Right lobe of liver (tissue), 6 donors: ENCODE measurements at places on chromosomes 6 and 20.
A peak's percentile ranks its signal among the peaks of the same experiment; 100 is the strongest.

DNA sequence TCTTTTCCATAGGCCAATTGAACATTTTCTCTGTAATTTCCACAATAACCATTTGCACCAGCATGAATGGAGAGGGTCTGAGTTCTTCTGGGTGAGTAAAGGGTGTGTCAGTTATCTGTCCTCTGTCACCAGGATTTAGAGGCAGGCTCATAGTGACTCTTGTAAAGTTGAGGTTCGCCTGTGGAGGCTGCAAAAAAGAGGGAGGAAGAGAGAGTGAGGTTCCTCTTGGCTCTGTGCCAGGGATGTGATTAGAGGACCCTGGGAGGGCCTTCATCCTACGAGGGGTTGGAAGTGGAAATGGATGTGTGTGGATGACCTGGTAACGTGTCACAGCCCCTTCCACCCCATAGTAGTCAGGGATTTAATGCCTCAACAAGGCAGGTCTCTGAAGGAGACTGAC, 242.0 kb downstream of the ESR1 start:
- no peaks in the 10 kb centered on the region for H3K27me3 ChIP-seq
- no peak for DNase-seq
- H3K4me3 ChIP-seq: no peak overlapping the region
- no peaks in the 10 kb centered on the region for H3K36me3 ChIP-seq
- H3K4me1 ChIP-seq: no peaks in the 10 kb centered on the region
- no peak overlapping the region for H3K27ac ChIP-seq

GRCh38 chr6:54681987-54682386, 164.6 kb upstream of the FAM83B start:
- no peaks in the 10 kb centered on the region for H3K36me3 ChIP-seq
- H3K27ac ChIP-seq: no peak overlapping the region
- DNase-seq: no peak
- H3K4me3 ChIP-seq: no peak overlapping the region

DNA sequence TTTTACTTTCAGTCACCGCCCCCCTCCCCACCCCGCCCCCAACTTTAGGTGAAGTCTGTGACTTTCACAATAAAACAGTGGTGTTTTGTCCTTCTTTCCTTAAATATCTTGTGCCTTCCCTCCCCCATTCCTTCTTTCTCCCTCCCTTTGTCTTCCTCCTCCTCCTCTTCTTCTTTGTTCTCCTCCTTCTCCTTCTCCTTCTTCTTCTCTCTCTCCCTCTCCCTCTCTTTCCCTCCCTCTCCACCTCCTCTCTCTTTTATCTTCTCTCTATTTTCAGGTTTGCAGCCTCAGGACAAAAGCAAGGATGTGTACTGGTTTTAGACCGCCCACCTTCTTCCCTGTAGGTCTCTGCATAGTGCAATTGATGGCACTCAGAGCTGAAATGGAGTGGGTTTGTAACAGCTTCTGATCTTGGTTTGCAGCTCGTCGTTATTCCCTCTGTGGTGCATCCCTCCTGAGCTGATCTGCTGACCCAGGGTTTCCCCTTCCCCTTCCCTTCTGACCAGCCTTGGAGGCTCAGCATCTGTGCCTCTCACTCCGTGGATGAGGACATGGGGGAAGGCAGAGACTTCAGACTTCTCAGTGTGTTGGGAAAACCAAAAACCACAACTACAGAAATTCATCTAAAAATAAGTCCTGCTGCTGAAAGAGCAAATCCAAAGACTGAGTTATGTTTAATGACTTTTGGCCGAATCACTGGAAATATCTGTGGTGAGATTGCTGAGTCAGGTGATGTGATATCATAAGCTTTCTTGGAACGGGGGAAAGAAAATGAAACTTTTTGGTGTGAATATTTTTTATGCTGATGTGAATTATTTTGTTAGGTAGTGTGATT, 6.9 kb downstream of the VGLL2 start:
- no peak for DNase-seq
- no peak overlapping the region for H3K27ac ChIP-seq
- H3K4me3 ChIP-seq: no peak overlapping the region
- H3K4me1 ChIP-seq: no peaks in the 10 kb centered on the region
- no peaks in the 10 kb centered on the region for H3K36me3 ChIP-seq
- no peaks in the 10 kb centered on the region for H3K27me3 ChIP-seq

- DNase-seq: peak; percentile 51
- peaks cover 41% of the 10 kb centered on the region for H3K4me1 ChIP-seq
- peak overlapping the region; percentile 91 for H3K27ac ChIP-seq
- no peaks in the 10 kb centered on the region for H3K36me3 ChIP-seq
Observed at GRCh38 chr6:39228111-39228971, 934 bp downstream of the KCNK5 start.

DNA sequence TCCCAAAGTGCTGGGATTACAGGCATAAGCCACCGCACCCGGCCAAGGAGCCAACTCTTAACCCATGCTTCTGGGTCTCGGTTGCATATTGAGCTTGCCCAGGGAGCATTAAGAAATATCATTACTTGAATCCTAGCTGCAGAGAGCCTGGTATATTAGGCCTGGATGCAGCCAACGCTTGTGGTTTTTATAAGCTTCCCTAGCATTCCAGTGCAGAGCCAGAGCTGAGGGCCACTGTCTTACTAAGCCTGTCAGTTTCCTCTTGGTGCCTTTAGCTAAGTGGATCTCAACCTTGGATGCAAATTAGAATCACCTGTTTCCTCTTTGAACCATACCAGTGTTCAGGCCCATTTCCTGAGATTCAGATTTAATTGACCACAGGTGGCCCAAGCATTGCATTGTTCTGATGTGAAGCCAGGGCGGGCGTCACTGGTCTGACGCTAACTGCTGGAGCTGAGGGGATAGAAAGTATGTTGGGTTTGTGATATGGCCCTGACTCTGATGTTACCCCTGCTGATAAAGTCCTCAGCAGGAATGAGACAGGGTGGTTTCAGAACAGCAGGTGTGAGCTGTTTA, 76.3 kb downstream of the BTBD3 start:
- no peak overlapping the region for H3K27ac ChIP-seq
- no peaks in the 10 kb centered on the region for H3K27me3 ChIP-seq

GRCh38 chr20:23050076-23050838, 785 bp upstream of the THBD start:
- peak overlapping the region; percentile 40 for H3K4me3 ChIP-seq
- no peaks in the 10 kb centered on the region for H3K36me3 ChIP-seq
- peak; percentile 67 for DNase-seq
- H3K27ac ChIP-seq: peak overlapping the region; percentile 15
- peaks cover 11% of the 10 kb centered on the region for H3K27me3 ChIP-seq

- H3K4me3 ChIP-seq: peak overlapping the region; percentile 99
- H3K36me3 ChIP-seq: peaks cover 6% of the 10 kb centered on the region
- H3K27ac ChIP-seq: peak overlapping the region; percentile 77
- H3K27me3 ChIP-seq: no peaks in the 10 kb centered on the region
- no peak for DNase-seq
Observed at GRCh38 chr20:35698298-35699126, 640 bp downstream of the NFS1 start.

- no peak for DNase-seq
- no peaks in the 10 kb centered on the region for H3K36me3 ChIP-seq
- no peaks in the 10 kb centered on the region for H3K4me1 ChIP-seq
- no peak overlapping the region for H3K4me3 ChIP-seq
Observed at GRCh38 chr6:99138445-99138844, 190.7 kb upstream of the FBXL4 start.

- H3K4me1 ChIP-seq: no peaks in the 10 kb centered on the region
- no peak for DNase-seq
- no peaks in the 10 kb centered on the region for H3K27me3 ChIP-seq
- H3K27ac ChIP-seq: no peak overlapping the region
Observed at GRCh38 chr6:50276771-50277261, 227.1 kb upstream of the DEFB112 start.

- no peaks in the 10 kb centered on the region for H3K4me1 ChIP-seq
- no peaks in the 10 kb centered on the region for H3K27me3 ChIP-seq
- H3K4me3 ChIP-seq: no peak overlapping the region
- no peak for DNase-seq
Observed at GRCh38 chr6:130632897-130633296, 194.3 kb upstream of the SMLR1 start.

DNA sequence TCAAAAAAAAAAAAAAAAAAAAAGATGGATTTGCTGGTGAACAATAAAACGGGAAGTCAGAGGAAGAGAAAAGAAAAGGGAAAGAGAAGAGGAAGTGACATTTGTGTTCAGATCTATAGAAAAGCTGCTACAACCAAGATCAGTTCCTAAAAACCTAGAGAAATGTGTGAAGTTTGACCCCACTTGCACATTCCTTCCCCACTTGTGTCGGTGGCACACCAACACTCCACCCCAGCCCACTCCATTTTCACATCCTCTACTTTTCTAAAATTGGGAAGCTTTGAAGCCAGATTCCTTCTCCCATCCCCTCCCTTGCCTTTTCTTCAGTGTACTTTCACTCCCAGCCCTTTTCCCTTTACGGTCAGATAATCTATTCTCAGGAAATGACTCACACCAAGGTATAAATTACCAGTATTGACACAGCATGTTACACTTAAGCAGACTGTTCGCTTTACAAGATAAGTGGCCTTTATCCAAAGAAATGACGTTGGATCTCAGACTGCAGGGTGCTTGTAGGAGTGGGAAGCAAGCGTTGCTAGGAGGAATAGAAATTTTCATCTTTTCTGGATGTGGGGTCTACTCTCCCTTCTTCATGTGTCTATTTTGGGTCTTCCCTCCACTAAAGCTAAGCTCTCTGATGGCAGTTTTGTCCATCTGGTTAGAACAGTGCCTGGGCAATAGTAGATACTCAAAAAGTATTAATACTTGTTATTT, 92.5 kb upstream of the ADGRF1 start:
- no peaks in the 10 kb centered on the region for H3K27me3 ChIP-seq
- no peak for DNase-seq
- no peaks in the 10 kb centered on the region for H3K36me3 ChIP-seq
- H3K4me3 ChIP-seq: no peak overlapping the region
- H3K27ac ChIP-seq: no peak overlapping the region
- H3K4me1 ChIP-seq: no peaks in the 10 kb centered on the region

DNA sequence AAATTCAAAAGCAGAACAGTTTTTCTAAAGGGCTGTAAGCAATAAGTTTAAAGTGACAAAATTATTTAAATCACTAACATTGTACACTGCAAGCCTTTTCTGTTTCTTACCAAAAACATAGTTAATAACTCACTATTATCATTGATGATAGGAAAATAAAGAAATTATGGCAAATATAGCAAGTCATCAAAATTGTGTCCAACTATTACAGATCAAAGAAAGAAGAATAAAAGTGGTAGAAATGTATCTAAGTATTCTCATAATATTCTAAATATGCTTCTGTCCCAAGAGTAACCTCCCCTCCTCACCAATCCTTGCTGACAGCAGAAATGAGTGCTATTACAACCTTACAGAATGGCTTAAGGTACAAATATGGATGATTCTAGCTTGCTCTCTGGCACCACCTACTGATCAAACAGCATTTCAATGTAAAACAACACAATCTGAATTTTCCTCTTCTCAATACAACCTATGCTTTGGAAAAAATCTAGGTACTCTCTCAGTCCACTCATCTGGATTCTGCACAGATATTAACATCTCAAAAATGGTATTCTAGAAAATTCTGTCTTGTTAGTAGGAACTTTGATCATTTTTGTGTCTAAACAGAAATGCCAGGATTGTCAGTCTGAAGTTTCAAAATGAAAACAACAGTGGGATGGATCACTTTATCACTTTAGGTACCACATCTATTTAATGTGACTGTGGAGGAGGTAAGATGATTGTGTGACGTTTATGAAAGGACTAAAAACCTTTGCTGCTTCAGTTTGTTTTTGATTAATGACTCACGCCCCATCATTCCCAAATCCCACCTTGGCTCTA, 40.9 kb downstream of the ZFP64 start:
- no peak overlapping the region for H3K27ac ChIP-seq
- H3K36me3 ChIP-seq: peaks cover 7% of the 10 kb centered on the region
- H3K4me1 ChIP-seq: no peaks in the 10 kb centered on the region
- H3K27me3 ChIP-seq: no peaks in the 10 kb centered on the region
- no peak overlapping the region for H3K4me3 ChIP-seq
